ENCODE measurements at places on chromosomes 4 and X. TPM values are rescaled to one million over a fixed set of nuclear protein-coding genes. Genes with fewer than 3 reads are reported as not detected.
A peak's percentile ranks its signal among the peaks of the same experiment; 100 is the strongest.

Gene PARM1
- total RNA-seq, result under 0.01 TPM

Gene GATA1
- total RNA-seq, result not detected

Gene AADAT
- total RNA-seq, result 6.5 TPM

Gene ARHGAP10
- 31.5 TPM for total RNA-seq

Gene CYSLTR1
- under 0.01 TPM for total RNA-seq

Gene SSX3
- not detected for total RNA-seq

GRCh38 chr4:69765751-69766150 is 5.3 kb upstream of the SULT1B1 start:
- DNase-seq, result no peak
- no peaks in the 10 kb centered on the region for H3K4me1 ChIP-seq
- H3K4me3 ChIP-seq, result no peak overlapping the region
- no peak overlapping the region for H3K27ac ChIP-seq
- no peaks in the 10 kb centered on the region for H3K27me3 ChIP-seq

GRCh38 chr4:156472624-156473023 is 499.0 kb downstream of the PDGFC start:
- H3K4me1 ChIP-seq, result peaks cover 14% of the 10 kb centered on the region
- no peak overlapping the region for H3K4me3 ChIP-seq
- DNase-seq, result no peak
- no peak overlapping the region for H3K27ac ChIP-seq

DNA sequence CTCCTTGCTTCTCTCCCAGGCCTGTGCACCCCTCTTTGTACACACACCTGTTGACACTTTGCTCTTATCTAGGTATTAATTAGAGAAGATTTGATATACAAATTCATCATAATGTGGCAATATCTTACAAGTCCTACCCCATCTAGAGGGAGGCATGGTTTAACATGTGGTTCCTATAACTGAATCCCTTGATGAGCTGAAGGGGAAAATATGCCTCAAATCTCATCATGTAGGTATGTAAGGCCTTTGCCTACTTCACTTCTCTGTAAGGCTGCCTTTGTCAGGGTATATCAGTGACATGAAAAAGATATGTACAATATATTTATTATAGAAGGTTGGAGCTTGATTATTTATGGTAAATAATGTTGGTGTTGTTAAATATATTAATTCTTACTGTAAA is 31.9 kb downstream of the HTR2C start:
- H3K4me1 ChIP-seq, result no peaks in the 10 kb centered on the region
- H3K36me3 ChIP-seq, result no peaks in the 10 kb centered on the region
- H3K27me3 ChIP-seq, result no peaks in the 10 kb centered on the region
- H3K27ac ChIP-seq, result no peak overlapping the region

GRCh38 chrX:139559383-139560042 is 29.0 kb downstream of the F9 start:
- H3K36me3 ChIP-seq, result no peaks in the 10 kb centered on the region
- H3K4me3 ChIP-seq, result no peak overlapping the region
- no peaks in the 10 kb centered on the region for H3K4me1 ChIP-seq

- peak overlapping the region; percentile 73 for H3K4me3 ChIP-seq
- H3K4me1 ChIP-seq, result peaks cover 11% of the 10 kb centered on the region
- H3K27ac ChIP-seq, result no peak overlapping the region
- peaks cover 25% of the 10 kb centered on the region for H3K27me3 ChIP-seq
- peak; percentile 73 for DNase-seq
These were observed 593 bp downstream of the NPY1R start for GRCh38 chr4:163331629-163332376.

DNA sequence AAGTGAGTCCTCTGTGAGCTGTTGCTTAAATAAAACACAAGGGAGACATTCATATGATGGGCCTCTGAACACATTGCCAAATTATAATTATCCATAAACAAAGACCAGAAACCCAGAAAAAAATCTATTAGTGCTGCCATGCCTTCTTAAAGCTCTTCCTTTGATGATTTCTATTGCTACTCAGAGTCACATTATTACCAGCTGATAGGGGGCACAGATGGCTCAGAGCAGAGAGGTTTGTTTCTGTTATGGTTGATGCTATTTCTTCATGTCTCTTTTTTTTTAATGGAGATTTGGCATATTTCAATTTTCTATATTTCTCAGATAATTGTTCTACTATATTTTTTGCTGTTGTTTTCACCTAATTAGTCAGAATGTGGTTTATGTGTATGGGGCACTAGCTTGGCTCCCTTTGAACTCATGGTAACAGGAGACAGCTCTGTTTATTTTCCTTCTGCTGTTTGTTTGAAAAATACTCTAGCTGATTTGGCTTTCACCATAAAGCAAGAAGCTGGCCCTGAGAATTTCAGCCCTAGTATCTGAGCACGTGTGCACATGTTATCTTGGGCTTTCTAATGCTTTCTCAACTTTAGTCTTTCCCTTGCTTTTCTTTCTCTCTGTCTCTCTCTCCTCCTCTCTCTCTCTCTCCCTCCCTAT is 568.8 kb downstream of the PPARGC1A start:
- no peaks in the 10 kb centered on the region for H3K4me1 ChIP-seq
- no peaks in the 10 kb centered on the region for H3K36me3 ChIP-seq
- DNase-seq, result no peak
- no peak overlapping the region for H3K27ac ChIP-seq
